Activated CD4-positive, alpha-beta T cell treated with anti-CD3 and anti-CD28 coated beads, Interleukin-2, amount 50 U/mL, for 48 hours (primary cell): ENCODE measurements at places on chromosomes 6 and 20.

- DNase-seq, result no peak
Observed at GRCh38 chr20:58523971-58524315, 8.7 kb upstream of the APCDD1L start.

- DNase-seq, result no peak
Observed at GRCh38 chr6:1481286-1481685, 91.9 kb downstream of the FOXF2 start.

DNA sequence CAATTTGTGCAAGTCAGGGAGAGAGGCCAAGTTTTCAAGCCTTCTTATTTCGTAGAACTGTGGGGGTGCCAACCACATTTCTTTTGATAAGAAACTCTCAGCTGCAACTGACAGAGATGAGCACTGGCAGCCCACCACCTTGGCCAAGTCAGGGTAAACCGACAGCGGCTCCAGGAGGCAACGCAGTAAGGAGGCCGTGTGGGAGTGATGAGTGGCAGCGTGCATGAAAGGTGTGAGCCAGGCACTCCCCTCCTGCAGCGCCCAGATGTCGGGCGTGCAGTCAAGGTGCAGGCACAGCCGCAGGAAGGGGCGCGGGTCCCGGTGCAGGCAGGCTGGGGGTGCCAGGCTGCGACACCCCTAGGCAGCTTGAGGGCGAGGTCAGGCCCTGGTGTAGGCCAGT lies 49.2 kb upstream of the HDAC2 start:
- DNase-seq, result no peak

- DNase-seq, result no peak
Observed at GRCh38 chr6:86251106-86251505, 608.4 kb upstream of the SYNCRIP start.

DNA sequence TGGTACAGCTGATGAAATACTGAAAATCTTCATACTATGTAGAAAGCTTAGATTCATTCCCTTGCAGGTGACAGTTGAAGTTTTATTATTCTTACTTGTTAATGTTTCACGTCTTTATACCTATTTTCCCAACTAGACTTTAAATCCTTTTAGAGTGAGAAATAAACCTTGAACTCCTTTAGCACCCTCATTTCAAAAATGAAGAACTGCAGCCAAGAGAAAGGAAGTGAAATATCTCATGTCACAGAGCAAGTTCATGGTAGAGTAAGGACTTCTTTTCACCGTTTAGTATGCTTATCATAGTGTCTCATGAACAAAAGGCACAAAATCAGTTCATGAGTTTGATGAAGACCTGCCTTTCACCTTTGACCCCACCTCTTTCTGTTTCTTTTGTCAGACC lies 38.5 kb downstream of the ORC3 start:
- DNase-seq, result no peak

- no peak for DNase-seq
Observed at GRCh38 chr6:84141521-84141920, 85.9 kb downstream of the CEP162 start.

DNA sequence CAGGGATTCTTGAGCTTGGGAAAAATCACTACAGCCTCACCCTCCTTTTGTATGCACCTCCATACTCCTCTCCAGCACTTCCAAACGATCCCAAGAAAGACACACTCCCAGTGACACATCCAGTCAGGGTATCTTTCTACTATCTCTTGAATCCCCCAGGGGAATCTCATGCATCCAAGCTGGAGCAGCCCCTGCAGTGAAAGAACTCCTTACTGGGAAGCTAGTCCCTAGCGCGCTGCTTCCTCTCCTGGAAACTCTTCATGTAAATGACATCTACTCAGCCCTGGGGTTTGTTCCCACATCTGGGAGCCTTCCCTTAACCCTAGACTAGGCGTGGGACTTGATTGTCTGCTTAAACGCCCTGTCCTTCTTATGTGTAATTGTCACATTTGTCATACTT lies 329.1 kb upstream of the QKI start:
- no peak for DNase-seq

- no peak for DNase-seq
Observed at GRCh38 chr20:37362231-37362792, 16.4 kb downstream of the SRC start.

GRCh38 chr6:82176616-82177015 lies 70.9 kb downstream of the IBTK start:
- no peak for DNase-seq

DNA sequence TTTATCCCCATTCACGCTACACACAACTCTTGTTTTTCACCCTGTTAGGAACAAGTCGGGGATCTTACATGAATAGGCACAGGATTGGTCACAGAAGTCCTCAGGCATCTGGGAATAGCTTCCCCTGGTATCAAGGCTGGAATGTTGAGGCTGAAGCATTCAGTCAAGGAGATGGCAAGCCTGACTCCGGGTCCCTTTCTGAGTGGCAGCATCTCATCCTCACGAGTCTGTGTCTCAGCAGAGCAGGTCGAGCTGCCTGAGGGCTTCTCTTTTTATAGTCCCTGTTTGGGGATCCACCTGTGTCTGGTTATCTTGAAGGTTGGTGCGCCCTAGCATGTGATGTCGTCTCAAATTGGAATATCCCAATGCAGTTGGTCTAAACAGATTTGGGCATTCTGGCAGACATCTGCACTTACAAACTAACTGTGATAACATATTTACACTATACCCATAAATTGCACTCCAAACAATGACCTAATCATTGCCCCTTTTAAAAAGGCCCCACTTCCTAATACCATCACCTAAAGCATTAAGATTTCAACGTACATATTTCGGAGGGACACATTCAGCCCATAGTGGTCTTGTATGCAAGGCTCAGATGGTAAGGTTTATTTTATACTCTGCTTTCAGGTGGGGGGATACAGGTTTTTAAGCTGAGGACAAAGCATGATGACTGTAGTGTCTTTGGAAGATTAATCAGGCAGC lies 112.7 kb upstream of the CLDN20 start:
- DNase-seq, result no peak

GRCh38 chr6:126143761-126144251 lies 157.5 kb downstream of the TRMT11 start:
- DNase-seq, result no peak

- no peak for DNase-seq
Observed at GRCh38 chr6:47679322-47679906, 19.0 kb upstream of the ADGRF4 start.

- no peak for DNase-seq
Observed at GRCh38 chr6:6610031-6610591, 21.6 kb downstream of the LY86 start.

DNA sequence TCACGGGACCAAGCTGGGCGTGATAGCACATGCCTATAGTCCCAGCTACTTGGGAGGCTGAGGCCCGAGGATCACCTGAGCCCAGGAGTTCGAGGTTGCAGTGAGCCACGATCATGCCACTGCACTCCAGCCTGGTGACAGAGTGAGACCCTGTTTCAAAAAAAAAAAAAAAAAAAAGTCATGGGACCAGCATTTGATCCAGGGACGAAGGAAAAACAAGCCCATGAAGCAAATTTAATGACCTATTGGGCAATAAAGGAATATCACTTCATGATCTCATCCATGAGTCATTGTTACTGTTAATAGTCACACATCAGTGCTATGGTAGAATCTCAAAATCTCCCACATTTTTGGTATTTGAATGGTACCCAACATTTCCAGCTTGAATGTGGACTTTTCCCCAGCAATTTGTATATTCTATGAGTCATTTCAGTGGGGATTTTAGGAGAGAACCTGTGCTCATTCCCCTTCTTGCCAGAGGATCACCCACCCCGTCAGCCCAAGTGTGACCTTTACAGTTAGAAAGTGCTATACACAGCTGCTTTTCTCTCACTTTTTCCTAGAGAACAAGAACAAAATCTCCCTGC lies 8.5 kb upstream of the SOD2 start:
- DNase-seq, result no peak

DNA sequence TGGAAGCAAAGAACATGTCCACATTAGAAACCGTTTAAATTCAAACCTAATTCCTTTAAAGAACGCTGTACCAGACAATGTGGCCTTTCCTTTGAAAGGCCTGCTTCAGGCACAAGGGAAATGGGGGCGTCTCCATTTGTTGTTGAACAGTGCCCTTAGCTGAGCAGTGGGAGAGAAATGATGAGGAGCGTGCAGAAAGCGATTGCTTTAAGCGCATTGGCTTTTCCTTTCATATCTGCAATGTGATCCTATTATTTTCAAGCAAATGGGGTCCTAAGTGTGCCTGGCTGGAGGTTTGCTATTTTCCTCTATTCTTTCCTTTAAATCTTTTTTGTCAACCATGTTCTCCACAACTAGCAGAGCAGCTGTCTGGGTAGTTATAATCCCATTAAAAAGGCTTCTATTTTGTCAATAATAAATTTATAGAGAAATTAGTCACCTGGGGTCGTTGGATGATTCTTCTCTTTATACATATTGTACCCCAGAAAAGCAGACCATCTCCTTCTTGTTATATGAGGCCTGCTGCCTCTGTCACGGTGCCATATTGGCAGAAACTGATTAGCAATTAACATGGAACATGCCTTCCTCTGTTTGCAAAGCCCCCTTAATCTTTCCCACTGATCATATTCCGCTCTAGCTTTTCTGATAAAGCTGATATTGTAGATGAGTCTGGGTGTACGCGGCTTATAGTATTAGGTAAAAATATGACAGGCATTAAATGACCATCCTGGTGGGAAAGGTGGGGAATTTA lies 151.1 kb upstream of the JAG1 start:
- no peak for DNase-seq

DNA sequence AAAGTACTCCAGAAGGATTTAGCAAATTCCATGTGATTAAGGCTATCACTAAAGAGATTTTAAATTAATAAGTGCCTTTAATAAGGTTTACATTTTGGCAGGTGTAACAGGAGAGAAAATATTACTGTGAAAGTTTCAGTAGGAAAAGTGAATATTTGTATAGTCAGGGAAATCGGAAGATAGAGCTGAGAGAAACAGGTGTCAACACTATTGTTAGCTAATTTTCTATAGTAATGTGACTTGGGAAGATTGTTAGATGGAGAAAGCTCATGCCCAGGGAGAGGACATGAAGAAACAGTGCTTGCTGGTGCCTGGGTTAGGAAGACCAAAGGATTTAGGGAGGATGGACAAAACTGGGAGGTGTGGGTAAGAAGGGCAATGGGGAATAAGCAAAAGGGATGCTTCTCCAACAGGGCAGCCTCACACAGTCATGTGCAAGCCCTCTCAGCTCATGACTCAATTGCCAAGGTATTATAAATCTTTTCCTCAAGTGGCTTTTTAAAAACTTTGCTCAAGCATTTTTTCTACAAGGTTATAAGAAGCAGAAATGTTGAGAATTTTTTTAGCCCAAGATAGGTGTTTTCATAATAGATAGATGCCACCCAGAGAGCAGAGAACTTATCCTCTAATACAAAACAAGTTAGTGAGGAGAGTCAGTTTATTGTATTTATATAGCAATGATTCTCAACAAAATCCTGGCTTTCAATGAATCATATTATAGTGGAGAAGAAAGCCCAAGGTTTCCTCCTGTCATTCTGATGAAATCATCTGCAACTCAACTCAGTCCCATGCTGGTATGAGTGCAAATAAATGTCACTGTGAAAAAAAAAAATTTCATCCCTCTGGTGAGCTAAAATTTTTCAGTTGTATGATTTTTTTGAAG lies 325.2 kb upstream of the NT5E start:
- no peak for DNase-seq

DNA sequence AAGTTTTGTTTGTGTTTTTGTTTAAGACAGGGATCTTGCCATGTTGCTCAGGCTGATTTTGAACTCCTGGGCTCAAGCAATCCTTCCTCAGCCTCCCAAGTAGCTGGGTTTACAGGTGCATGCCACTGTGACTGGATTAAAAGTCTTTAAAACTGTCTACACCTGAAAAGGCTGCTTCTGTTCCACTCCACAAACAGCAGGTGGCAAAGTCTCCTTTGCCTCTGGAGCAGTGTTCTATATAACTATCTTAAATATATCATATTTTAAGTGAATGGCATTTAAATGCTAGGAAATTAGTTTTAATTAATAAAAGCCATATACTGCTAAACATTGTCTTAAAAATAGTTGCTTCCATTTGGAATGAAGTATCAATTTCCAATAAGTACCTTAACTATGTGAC lies 89.2 kb upstream of the BCLAF1 start:
- DNase-seq, result no peak

- DNase-seq, result no peak
Observed at GRCh38 chr20:17654649-17655285, 27.3 kb downstream of the RRBP1 start.

DNA sequence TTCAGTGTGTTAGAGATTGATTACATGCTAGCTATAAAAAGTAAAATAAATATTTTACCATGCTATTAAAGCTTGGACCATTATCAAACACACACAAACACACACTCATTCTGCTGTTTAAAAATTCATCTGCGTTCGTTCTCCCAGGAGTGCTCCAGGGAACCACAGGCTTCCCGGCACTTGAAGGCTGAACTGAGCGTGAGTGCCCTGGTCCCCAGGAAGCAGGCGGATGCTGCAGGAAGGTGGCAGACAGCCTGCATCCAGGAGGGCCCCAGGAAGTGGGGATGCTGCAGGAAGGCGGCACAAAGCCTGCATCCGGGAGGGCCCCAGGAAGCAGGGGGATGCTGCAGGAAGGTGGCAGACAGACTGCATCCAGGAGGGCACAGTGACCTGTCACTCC lies 147.2 kb upstream of the SNX9 start:
- DNase-seq, result no peak

DNA sequence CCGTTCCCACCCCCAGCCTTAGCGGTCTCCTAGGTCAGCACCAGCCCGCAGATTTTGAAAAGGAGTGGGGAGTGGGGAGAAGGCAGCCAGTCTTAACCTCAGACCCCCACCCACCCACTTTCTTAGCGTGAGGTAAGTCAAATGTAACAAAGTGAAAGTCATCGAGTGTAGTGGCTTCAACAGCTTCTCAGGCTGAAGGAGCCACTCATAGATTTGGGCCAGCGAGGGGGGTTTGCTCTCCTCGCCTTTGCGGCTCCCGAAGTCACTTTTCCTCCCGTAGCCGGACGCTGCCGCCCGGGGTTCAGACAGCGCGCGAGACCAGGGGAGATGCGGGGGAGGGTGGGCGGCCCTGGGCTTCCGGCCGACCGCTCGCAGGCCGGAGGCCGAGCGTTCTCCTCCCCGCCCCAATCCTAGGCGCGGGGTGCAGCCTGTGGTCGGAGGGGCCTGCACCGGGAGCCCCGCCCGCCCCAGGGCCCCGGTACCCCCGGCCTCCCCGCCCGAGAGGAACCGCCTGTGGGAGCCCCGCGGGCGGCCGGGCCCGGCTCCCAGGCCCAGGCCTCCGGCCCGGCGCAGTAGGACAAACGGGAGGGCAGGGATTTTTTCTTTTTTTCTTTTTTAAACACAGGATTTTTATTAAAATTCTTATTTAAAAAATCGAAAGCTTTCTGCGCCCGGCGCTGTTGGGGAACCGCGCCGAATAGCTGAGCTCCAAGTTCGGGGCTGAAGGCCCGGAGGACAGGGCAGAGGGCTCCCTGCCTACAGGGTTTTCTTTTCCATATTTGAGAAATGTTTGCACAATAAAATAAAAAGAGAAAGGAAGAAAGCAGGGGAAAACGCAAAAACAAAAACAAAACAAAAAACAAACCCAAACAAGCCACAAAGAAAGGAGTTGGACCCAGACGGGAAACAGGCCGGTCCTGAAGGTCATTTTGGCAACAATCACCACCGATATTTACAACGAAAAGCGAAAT lies 3.2 kb downstream of the NKX2-2 start:
- no peak for DNase-seq
